Gastroesophageal sphincter (tissue), 4 donors: ENCODE measurements at places on chromosomes 12 and 14. TPM values are rescaled to one million over a fixed set of nuclear protein-coding genes. Genes with fewer than 3 reads are reported as not detected.

Gene SLC24A4
- 3.6 TPM for total RNA-seq

Gene SLC2A14
- 1.2 TPM for total RNA-seq

Gene CLEC12A
- total RNA-seq, result 0.66 TPM

Gene USP5
- 63.4 TPM for total RNA-seq
